ENCODE measurements at places on chromosomes 11 and 22.

GRCh38 chr11:121652971-121653370 is 200.2 kb upstream of the SORL1-AS1 start:
- DNase-seq = no peak

DNA sequence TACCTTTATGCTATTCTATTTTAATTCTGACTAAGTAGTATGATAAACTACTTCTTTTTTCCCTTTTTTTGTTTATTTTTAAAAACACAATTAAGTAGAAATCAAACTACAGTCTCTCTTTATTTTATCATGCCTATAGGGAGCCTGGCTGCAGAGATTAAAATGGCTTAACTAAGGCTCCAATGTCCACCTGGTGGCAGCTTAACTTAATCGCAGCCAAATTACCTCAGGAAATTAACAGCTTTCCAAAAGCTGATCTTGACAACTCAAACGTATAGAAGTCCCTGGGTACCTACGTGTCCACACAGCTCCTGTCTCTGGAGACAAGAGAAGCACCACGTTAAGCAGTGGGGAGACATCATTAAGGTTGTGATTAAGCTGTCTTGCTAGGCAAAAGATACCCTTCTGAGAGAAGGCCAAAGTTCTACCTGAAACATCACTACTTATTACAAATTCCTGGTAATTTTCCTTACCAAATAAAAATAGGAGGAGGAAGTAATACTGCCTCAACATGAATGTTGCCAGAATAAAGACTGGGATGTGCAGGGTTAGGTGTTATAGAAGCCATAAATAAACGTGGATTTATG is 63.2 kb upstream of the SNX19 start:
- no peak for DNase-seq

DNA sequence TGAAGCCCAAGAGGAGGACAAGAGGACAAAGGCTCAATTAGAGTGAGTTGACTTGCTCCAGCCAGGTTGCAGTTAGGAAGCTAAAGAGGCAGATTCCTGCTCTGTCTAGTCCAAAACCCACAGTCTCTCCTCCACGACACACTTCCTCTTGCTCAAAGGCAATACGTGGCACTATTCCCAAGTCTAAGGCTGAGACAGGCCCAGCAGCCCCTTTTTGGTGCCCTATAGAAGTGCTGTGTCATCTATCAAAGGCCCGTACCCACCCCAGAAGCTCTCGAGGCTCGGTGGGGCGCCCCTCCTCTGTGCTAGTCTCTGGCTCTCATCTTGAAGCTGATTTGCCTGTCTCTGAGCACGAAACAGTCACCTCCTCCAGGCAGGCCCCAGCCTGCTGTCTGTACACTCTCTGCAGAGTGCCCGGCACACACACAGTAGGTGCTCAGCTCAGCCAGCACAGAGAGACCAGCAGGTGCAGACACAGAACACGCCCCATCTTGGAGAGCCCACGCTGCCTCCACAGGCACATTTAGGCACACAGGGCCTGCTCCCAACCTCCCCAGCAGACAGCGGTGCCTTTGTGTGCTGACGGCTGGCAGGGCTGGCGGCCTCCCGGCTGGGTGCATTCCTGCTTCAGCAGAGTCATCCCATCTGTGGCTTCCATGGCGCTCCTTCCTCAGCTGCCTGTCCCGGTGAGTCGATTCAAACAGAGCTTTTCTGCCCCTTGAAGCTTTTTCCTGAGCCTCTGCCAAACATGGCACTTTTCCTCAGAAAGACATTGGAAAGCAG is 52.8 kb downstream of the MYH9 start:
- DNase-seq = no peak

GRCh38 chr22:37148031-37148651 is 1.6 kb downstream of the IL2RB start:
- DNase-seq = no peak

GRCh38 chr11:104764710-104765045 is 133.6 kb downstream of the CASP12 start:
- no peak for DNase-seq

- no peak for DNase-seq
Observed at GRCh38 chr11:34351051-34351450, 6.8 kb downstream of the ABTB2 start.

DNA sequence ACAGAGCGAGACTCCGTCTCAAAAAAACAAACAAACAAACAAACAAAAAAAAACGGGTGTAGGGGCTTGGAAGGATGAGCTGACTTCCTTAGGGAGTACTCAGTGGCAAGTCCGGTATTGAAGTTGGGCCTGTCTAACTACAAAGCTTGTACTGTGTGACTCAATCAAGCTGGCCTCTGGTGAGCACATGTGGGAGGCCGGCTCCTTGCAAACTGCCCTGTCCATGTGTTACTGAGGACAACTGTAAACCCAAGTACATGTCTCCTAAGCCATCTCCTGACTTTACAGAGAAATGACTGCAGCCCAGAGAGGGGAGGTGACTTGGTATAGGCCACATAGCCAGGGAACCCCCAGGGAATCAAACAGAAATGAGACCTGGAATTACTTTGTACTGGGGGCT is 11.6 kb downstream of the RIBC2 start:
- no peak for DNase-seq

DNA sequence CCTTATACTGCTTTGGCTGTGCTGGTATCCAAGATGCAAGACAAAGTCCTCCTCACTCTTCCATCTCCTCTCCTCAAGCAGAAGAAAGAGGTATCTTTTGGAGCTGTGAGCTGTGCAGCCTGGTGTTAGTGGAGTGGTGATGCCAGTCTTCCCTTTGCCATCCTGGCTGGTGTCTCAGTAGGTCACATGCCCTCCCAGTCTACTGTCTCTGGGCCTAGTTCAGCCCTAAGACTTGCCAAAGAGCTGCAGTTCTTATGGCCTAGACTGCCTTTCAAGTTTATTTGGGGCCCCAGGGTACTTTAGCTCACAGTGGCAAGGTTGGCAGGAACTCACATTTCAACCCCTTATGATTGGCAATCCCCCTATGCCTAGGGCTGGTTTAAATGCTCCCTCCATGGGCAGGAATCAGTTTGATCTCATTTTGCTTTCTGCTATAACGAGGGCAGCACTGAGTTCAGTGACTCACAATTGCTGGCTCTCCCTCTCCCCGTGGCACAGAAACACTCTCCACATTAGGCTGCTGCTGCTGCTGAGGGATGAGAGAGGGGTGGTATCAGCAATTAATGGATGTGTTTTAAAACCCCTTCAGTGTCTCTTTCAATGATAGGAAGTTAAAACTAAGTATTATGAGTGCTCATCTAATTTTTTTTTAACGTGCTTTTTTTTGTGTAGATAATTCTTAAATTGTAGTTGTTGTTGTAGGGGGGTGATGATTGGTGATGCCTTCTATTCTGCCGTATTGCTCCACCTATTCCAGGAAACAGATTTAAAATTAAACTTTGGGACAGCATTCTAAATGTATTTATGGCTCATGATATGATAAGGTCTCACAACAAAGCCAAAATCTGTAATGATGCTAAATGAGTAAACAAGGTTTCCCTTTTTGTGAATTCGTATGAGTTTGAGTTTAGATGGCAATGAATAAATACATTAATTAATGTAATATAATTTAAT is 1295.0 kb downstream of the JRKL start:
- DNase-seq = no peak

GRCh38 chr11:46120346-46121300 is 631 bp downstream of the PHF21A start:
- DNase-seq = no peak

- no peak for DNase-seq
Observed at GRCh38 chr22:40855071-40855978, 1.1 kb downstream of the ST13 start.
